SHP77 (cell line): ENCODE measurements at places on chromosomes 1 and 21.
A peak's percentile ranks its signal among the peaks of the same experiment; 100 is the strongest.

GRCh38 chr1:116886291-116886878, 23.3 kb upstream of the PTGFRN start:
- no peak for DNase-seq

DNA sequence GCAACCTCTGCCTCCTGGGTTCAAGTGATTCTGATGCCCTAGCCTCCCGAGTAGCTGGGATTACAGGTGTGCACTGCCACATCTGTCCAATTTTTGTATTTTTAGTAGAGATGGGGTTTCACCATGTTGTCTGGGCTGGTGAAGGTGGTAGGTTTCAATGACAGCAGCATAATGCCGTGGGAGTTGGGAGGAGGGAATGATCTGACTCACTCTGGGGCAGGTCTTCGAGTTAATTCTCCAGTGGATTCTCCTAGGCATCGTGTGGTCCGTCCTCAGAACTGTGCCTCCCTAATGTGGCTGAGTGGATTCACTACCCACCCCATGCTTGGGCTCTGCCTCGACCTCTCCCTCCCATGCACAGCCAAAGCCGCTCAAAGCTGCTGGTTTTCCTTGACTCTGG, 1.7 kb upstream of the GPR37L1 start:
- no peak for DNase-seq

- DNase-seq, result no peak
Observed at GRCh38 chr21:46203203-46203600, 18.9 kb upstream of the SPATC1L start.

GRCh38 chr1:154802982-154803920, 66.8 kb downstream of the KCNN3 start:
- peak; percentile 62 for DNase-seq

DNA sequence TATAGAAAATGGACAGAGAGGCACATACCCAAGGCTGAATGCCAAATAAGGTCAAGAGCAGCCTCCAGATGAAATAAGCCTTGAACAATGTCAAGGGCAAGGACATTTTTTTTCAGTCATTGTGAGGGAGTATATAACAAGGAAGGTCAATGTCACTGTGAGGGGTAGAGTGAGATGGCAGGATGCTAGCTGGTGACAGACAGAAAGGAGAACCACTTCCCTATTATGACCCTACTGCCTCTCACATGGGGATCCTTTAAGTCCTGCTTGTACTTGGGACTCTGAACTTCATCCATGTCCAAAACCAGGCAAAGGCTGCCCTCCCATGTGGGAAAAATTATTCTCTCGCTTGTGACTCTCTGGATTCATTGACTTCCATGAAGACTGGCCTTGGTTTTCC, 119.5 kb upstream of the COA6 start:
- no peak for DNase-seq

DNA sequence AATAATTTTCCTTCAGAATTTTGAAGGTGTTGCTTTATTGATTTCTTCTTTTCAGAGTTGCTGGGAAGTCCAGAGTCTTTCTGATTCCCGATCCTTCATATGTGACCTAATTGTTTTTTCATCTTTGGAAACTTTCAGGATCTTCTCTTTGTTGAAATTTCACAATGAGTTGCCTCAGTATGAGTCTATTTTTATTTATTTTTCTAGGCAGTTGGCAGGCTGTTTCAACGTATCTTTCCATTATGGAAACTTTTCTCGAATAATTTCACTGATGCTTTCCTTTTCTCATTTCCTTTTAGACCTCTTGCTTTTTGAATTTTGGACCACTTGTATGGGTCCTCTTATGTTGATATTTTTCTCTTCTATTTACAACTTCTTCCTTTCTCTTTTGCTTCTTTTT, 354.3 kb downstream of the TGFB2 start:
- no peak for DNase-seq

DNA sequence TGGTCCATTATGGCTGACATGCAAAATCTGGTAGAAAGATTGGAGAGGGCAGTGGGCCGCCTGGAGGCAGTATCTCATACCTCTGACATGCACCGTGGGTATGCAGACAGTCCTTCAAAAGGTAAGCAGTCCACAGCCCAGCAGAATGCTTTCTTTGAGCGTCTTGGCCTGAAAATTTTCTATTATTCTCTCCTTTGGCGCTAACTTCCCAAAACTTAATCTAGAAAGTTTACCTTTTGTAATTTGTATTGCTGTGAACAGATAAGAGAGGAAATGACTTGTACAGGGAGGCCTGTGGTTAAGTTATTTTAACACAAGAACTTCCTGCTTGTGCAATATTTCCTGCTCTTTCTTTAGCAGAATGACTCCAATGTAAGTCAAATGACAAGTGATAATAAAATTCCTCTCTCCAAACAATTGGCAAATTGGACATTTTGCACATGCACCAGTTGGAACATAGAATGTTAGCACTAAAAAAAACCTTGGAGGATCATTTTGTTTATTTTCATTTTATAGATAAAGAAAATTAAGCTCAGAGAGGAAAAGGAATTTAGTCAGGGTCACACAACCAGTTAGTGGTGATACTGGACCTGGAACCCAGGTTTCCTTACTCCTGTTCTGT, 18.9 kb downstream of the CAP1 start:
- no peak for DNase-seq

DNA sequence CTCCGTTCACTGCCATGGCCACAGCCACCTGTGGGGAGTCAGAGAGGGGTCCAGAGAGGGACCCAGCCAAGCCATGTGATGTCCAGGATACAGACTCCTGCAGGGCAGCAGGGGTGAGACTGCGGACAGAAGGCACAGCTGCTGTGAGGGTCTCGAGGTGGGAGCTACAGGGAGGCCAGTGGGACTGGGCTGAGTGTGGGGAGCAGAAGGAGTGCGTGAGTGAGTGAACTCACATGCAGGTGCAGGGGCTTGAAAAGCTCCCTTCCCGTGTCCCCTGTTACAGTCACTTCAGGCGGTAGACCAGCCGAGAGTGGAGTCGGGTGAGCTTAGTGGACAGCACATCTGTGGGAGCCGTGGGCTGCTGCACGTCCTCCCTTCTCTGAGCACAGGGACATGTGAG, 42.4 kb downstream of the S100B start:
- DNase-seq, result no peak

DNA sequence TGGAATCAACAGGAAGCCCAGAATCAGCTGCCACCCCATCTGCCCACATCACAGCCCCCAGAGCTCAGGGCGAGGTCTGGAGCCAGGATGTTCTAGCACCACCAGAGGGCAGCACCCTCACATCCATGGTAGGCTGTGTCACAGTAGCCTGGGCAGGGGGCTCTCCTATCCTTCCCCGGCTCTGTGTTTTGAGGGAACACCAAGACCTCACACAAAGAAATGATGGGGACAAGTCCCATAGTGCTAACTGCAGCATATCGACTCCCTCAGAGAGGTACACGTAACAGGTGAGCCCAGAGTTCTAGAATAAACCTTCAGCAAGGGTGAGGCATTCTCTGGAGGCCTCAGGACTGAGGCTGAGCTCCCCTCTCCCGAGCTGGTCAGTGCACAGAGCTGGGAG, 2.3 kb upstream of the KCNC4 start:
- peak; percentile 58 for DNase-seq

DNA sequence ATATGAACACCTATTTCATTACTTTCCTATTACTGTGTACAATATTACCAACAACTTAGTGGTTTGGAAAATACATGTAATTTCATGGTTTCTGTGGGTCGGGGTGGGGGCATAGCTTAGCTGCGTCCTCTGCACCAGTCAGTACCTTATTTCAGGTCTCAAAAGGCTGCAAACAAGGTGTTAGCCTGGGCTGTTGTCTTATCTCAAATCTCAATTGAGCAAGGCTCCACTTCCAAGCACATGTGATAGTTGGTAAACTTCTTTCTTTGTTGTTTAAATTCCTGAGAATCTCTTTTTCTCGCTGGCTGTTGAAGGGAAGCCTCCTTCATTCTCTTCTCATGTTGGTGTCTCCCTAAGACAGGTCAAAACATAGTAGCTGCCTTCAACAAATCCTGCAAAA, 485.4 kb downstream of the AMY1C start:
- DNase-seq, result no peak

- no peak for DNase-seq
Observed at GRCh38 chr1:44338136-44338535, 16.9 kb downstream of the ERI3 start.

- DNase-seq, result no peak
Observed at GRCh38 chr1:44885406-44885805, 42.4 kb upstream of the PTCH2 start.

- DNase-seq, result no peak
Observed at GRCh38 chr1:191620883-191621282, 537.4 kb upstream of the RGS18 start.

GRCh38 chr1:243364330-243364729, 108.5 kb downstream of the SDCCAG8 start:
- DNase-seq, result no peak

- no peak for DNase-seq
Observed at GRCh38 chr1:151370211-151370911, 2.1 kb downstream of the SELENBP1 start.

DNA sequence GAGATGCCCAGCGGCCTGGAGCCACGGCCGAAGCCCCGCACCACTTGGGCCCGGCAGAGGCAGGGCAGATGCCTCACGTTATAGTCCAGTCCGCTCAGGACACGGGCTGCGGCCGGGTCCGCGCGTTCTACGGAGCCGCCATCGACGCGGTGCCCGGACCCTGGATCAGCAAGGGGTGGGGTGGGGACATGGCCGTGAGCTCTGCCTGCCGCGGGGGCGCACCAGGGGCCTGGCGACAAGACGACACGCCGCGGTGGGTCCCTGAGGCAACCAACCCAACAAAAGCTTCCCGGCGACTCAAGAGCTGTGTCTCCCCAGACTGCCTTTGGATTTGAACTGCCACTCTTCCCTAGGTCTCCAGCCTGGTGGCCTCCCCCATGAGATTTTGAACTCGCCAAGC, 211.4 kb upstream of the GREM2 start:
- no peak for DNase-seq

DNA sequence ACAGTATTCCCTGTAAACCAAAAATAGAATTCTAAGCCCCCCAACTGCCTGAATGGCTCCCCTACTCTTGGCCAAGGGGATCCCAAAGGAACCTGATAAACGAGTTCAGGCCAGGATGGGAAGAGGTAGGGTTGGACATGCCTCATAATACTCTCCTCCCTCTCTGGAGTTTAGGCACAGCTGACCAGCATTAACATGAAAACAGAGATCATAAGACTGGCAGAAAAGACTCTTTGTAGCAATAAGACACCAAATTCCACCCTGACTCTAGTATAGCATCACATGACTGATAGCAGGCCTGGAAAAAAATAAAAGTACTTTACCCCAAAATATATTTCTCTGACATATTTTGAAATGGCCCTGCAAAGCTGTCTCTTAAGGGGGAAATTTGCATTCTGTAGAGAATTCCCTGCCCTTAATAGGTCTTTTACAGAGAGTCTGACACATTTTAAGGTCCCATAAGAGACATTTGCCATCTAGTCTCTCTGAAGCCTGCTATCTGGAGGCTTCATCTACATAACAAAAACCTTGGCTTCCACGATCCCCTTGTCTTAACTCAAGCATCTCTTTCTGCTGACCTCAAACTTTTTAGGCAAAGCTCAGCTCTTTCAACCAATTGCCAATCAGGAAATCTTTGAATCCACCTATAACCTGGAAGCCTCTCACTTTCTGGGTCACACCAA, 55.9 kb downstream of the SIK1 start:
- DNase-seq, result no peak

DNA sequence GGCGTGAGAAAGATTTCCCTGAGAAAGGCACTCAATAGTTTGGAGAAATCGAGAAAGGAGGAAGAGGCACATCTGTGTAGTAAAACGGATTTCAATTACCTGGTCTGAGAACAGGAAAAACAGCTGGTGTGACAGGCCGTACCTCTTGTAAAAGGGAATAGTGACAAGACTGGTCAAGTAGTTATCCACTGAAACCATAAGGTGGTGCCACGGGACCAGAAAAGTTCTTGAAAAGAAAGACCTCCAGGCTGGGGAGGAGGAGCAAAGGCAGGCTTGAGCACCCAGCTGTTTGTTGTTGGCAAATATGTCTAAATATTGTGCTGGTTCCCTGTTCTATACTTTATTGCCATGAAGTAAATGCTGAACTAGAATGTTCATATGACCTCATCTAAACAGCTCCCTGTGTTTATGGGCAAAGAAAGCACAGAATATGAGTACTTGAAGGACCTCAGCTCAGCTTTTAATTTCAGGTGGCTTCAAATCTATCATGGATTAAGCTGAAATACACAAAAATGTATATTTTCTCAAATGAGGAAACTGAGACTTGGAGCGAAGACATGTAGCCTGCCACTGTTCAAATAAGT, 4.0 kb downstream of the HAO2 start:
- DNase-seq, result peak; percentile 63

GRCh38 chr21:44368711-44369446, 15.5 kb downstream of the TRPM2 start:
- DNase-seq, result peak; percentile 18

DNA sequence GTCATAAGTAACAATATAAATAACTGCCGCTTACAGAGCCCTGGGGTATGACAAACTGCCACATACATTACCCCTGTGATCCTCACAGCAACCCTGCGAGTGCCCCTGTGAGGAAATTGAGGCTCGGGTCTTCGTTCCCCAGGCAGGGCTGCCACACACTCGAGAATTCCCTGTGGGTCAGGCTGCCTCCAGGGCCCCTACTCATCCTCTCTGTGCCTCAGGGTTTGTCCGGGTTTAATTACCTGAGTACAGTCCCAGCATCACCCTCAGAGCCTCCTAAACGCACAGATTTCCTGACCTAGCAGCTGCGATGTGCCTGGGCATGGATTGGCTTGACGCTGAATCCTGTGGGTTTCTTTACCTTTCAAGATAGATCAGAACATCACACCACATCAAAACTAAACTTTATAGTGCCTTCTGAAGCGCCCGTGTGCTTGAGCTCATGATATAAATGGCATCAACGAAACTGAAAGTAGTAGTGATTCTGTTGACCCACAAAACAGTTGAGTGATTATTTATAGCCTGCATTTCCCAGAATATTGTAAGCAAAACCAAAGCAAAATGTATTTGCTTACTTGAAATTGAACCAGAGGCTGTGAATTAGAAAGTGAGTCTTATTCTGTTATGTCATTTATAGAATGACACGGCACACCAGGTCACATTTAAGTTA, 14.0 kb downstream of the SLC37A1 start:
- no peak for DNase-seq

DNA sequence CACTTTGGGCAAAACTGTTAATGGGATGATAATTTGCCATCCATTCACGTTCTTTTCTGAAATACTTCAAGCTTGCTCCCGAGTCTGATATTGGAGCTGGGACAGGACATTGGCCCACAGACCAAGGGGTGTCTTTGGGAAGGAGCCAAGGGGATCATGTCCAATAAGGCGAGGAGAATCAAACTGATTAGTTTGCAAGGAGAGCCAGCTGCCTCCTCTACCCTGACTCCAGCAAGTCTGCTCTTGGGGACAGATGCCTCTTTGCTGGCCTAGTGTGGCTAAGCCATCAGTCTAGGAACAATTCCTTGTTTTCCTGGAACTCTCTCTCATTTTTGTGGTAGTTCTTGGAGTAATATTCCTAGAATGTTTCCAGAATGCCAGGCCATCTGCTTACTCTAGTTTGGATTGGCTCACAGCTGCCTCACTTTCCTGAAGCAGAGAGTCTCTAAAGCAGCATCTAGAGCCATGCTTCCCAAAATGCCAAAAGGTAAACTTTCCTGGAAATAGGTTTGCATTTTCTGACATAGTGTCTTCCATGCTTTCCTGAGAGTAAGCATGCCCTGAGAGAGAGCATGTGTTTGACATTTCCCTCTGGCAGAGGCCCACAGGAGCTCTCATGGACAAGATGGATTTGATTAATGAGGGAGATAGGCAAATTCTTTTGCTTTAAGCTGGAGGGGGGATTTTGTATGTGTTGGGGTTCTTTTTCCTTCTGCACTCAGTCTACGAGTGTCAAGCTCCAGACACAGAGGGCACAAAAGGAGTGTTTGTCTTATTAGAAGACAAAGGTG, 145.6 kb downstream of the GDAP2 start:
- DNase-seq, result no peak
